Stimulated activated CD8-positive, alpha-beta memory T cell treated with anti-CD3 and anti-CD28 coated beads, Interleukin-4, amount 100 ng/mL, for 1 hour (primary cell): ENCODE measurements at places on chromosomes 4 and X.

DNA sequence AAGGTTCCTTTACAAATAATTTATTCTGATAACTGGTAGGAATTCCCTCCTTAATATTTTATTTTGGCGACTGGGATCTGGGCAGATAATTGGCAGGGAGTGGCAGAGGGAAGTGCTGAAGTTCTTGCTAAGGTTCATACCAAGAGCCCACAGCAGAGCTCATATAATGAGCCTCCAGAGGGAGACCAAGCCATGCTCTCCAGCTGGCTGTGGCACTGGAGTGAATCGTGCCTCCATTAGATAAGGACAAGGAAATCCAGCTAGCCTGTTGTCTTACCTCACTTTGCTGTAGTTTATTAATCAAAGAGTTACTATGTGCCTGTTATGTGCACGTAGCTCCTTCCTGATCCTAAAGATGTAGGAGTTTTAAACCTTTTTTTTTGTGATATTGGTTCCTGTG lies 1.3 kb downstream of the ASB12 start:
- no peak for DNase-seq

DNA sequence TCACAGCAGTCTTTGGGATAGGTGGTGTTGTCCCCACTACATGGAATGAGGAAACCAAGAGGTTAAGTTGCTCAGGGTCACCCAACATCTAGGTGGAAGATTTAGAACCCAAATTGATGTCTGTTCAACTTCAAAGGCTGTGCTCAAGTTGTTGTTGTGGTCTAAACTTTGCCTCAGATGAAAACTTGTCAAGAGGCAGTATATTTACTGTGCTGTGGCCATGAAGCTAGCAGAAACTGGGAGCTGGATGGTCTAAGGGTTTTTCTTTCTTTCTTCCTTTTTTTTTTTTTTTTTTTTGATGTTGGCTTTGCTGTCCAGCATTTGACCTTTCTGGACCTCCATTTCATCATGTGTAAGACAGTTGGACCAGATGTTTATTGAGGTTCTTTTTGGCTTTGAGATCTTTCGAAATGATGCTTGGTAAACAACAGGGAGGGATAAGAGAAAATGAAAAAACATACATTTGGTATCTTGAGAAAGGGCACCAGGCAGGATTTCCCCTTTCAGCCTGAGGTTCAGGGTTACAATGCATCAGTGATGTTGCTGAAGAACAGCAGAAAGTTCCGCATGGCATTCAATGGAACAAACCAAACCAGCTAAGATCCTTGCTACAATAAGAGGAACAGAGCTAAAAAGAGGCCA lies 166.2 kb upstream of the RPS6KA3 start:
- no peak for DNase-seq

DNA sequence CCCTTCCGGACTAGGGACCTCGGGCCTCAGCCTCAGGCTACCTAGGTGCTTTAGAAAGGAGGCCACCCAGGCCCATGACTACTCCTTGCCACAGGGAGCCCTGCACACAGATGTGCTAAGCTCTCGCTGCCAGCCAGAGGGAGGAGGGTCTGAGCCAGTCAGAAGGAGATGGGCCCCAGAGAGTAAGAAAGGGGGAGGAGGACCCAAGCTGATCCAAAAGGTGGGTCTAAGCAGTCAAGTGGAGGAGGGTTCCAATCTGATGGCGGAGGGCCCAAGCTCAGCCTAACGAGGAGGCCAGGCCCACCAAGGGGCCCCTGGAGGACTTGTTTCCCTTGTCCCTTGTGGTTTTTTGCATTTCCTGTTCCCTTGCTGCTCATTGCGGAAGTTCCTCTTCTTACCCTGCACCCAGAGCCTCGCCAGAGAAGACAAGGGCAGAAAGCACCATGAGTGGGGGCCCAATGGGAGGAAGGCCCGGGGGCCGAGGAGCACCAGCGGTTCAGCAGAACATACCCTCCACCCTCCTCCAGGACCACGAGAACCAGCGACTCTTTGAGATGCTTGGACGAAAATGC lies at the start of gene WAS:
Gene WAS, plus strand, starts transcription at position 389 of the 572 bp plus-strand sequence. Its CDS starts 55 bp downstream, at position 444.
- DNase-seq = no peak

DNA sequence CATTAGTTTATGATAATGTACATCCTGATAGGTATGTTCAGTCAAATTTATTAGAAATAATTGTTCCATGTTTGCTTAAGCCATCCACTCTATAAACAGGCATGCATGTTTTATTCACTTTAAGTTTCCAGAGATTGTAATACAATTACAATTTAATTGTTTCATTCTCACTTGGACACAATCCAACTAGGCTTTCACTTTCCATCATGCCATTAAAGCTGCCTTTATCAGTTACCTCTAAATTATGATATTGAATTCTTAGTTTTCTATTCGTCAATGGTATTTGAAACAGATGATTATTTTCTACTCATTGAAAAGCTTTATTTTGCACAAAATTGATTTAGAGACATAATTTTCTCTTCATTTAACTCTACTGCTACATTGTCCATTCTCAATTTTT lies 1196.3 kb downstream of the RAPGEF2 start:
- DNase-seq = no peak

- no peak for DNase-seq
Measured at GRCh38 chrX:102154900-102155805, 624 bp downstream of the BEX5 start.

GRCh38 chr4:76001700-76002099 lies 5.6 kb downstream of the CXCL9 start:
- DNase-seq = no peak

DNA sequence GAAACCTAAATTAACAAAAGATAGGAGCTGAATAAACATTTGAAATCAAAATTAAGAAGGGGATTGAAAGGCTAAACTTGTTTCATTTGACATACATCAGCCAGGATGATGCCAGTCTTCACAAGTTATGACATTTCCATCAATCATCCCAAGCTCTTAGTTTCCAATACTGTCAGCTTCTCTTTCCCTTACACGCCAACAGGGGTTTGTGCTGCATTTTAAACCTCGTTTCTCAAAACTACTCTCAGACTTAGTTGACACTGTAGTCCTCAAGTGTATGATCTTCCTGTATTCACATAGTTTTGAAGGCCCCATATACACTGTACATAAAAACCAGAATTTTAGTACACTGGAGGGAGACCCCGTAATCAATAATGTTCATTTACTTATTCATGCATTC lies 840 bp upstream of the P2RY10 start:
- DNase-seq = no peak

DNA sequence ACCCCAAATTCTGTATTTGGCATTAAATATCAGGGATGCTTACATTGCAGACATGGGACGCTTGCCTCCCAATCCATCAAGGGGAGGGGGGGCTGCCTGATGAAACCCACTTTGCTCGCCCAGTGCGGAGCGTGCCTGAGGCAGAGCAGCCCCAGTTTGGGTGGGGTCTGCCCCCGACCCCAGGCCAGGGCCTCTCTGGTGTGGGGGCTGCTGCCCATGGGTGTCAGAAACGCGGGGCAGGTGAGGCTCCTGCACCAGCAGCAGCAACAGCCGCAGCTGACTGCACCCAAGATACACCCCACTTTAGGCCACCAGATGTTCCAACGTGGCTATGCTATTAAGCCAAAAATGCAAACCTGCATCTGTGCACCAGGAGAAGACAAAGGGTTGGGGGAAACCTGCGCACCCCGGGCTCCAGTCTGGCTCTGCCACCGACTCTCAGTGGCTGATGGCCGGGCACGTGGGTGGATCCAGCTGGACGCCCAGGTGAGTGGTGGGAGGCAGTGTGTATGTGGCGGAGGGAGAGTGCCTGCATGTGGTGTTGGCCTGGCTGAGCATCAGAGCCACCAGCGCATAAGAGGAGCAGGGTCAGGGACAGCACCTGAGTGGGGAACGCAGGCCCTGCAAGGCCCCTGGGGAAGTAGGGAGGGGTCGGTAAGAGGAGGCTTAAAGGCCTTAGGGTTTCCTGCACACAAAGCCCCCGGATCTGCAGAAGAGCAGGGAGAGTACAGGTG lies 86.2 kb downstream of the ABLIM2 start:
- DNase-seq = no peak

DNA sequence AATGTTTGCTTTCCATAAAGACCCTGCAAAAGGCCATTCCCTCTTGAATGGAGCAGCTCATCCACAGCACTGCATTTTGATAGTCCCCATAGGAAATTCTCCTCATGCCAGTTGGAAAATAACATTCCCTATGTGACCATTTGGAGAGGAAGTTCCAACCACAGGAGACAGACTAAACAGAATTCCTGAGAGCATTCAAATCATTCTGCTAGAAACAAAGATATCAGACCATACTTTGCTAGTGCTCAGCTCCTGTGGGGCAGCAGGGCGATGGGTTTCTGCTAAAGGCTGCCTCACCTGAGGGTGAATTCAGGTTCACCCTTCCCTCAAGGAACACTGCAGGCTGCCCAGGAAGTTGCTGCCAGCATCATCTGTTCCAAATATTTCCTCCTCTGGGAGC lies 58.8 kb downstream of the LNX1 start:
- DNase-seq = no peak

DNA sequence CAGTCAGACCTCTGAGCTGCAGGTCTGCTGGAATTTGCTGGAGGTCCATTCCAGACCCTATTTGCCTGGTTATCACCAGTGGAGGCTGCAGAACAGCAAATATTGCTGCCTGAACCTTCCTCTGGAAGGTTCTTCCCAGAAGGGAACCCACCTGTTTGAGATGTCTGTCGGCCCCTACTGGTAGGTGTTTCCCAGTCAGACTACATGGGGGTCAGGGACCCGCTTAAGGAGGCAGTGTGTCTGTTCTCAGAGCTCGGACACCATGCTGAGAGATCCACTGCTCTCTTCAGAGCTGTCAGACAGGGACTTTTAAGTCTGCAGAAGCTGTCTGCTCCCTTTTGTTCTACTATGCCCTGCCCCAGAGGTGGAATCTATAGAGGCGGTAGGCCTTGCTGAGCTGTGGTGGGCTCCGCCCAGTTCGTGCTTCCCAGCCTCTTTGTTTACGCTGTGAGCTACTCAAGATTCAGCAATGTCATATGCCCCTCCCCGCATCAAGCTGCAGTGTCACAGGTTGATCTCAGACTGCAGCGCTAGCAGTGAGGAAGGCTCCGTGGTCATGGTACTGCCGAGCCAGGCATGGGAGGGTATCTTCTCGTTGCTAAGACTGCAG lies 44.1 kb upstream of the KDR start:
- no peak for DNase-seq

DNA sequence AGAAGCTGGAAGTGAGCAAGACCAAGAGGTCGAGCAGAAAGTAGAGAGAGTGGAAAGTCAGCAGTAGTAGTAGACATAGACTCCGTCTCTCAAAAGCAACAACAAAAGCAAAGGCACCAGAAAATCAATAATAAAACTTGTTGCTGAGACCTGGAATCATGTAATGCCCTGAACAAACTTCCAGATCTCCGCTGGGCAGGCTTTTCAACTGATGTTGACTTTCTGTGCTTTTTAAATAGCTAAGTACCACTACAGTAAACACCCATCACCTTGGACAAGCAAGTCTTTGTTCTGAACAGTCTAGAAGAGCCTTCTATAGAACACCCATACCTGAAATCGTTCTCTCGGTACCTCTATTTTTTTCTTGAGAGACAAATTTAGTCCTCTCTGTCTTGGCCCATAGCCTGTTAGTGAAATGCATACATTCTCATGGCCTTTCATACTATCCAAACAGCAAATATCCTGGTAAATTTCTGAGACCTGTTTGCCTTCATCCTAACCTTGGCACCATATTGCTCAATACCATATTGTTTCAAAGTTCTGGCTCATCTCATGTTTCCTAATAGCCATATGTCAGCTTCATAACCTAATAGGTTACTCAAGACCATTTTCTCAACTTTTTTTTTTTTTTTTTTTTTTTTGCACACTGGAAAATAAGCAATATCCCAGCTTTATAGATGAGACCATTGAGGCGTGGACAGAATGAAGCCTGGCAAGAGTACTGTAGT lies 200.6 kb upstream of the RBPJ start:
- DNase-seq = no peak

DNA sequence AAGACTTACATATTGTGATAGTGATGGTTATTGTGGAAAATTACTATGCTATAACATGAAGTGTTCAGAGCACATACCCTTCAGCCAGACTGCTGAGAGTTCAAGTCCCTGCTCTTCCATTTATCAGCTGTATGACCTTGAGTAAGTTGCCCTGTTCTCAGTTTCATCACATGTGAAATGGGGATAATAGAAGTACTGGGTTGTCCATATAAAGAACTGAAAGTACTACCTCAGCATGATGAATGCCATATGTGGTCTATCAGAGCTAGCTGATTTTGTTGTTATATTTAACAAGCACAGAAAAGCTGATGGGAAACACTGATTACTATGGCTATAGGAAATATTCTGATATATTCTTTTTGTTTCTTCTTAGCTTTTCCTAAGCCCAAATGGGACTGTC lies 115.6 kb downstream of the REPS2 start:
- DNase-seq = no peak

DNA sequence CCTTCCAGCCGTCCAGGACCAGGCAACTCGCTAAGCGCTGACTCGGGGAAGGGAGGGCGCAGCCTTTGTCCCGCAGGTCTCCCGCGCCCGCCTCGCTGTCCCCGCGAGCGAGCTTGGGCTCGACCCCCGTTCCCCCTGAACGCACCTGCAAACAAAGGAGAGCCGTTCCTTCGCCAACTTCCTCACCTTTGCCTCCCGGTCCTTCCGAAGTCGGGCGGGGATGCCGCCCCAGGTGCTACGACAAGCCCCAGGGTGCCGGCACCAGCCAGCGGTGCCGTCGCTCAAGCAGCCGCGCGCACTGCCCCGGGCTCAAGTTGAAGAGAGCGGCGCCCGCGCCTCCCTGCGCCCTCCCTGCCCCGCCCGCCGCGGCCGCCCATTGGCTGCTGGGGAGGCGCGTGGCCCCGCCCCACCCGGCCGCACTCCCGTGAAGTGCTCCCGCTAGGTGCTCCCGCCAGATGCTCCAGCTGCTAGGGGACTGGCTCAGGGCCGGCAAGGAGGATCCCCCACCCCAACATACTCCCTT lies 107.1 kb downstream of the NSUN7 start:
- peak; percentile 9 for DNase-seq

DNA sequence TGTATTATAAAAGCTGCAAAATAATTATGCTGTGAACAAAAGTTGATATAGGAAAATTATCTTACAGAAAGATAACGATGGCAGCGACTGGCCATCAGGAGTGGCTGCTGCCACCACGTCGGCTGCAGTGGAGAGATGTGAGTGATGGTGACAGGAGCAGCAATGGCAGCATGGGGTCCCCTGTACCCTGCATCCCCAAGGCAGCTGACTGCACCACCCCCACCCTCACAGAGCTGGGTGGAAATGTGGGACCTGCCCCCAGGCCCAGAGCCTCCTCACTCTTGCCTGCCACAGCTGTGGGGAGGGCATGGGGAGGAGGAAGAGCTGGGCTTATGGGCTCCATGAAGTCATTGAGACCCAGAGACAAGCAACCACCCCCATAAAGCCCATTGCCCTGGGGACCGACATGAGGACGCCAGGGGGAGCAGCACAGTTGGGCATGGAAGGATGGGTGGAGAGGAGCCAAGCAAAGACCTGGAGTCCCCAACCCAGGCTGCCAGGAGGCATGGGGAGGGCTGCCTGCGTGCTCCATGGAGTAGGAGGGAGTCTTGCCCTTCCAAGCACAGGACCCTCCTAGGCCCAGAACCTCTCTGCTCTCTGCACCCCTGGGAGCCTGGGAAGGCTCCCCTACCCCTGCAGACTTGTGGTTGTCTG lies 1090.5 kb downstream of the PCDH18 start:
- DNase-seq = no peak

DNA sequence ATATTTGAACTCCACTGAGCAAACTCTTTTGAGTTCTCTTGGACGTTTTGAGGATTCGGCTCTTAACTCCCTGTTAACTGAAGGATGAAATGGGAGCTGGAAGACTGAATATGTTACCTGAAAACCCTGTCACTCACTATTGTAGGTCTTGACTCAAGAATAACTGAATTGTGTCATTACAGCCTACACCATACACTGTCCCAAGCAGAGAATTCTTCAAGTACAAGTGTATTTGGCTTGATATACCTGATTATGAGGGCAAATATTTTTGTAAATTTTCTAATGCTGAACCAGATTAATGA lies 276.1 kb downstream of the CFAP299 start:
- DNase-seq = no peak
